ENCODE measurements at places on chromosomes 1 and 21.

GRCh38 chr1:198606020-198606438, 32.8 kb upstream of the PTPRC start:
- no peak for DNase-seq

GRCh38 chr1:217867446-217867995, 236.4 kb downstream of the SPATA17 start:
- DNase-seq = no peak

GRCh38 chr21:44881198-44881872, 7.8 kb upstream of the PTTG1IP start:
- no peak for DNase-seq

DNA sequence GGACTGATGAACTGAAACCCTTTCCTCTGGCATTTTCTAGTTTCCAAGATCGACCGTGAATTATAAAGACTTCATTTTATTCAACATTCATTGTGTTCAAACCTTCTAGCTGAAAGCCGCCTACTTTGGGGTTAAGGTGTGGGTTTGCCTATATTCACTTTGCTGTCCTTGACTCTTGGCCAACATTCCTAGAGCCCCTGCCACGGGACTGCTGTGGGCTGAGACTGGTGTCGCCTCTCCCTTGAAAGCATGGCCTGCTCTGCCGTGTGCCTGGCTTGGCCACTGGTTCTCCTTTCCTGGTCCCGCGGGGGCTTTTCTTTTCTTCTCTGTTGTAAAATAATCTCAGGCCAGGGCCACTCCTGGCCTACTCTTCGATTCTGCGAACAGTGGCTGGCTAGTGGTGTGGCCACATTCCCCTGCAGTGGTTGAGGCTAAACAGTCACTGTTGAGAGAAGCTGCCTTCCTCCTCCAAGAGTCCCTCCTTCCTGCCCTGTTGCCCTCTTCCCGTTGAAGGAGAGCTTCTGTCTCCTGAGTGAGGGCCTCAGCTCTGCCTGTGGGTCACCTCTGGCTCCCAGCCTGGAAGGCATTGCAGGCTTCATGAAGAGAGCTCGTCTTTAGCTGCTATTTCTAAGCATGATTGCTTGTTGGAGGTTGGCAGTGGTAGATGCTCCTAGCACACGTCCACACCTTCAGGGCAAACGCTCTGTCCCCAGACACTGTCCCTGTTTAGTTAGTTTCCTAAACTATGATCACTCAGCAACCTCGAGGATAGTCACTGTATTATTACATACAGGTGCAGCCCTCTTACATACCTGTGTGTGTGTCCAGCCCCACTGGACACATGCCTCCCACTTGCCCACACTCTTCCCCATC, 80.5 kb downstream of the GALNT2 start:
- DNase-seq = no peak

DNA sequence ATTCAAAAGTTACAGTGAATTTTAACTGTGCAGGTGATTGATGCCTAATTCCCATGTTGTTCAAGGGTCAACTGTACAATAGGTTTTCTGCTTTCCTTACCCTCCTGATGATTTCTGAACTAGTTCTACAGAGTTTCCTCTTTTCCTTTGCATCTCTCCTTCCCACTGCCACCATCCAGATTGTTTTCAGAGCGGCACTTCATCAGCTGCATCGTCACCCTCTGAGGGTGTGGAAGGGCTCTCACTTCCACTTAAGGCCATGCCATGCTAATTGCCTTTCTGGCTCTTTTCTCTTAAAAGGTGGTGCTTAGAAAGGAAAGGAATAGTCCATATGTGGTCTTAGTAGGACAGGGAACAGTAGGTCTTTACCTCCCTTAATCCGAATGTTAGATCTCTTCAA, 39.1 kb downstream of the DISC1 start:
- DNase-seq = no peak

DNA sequence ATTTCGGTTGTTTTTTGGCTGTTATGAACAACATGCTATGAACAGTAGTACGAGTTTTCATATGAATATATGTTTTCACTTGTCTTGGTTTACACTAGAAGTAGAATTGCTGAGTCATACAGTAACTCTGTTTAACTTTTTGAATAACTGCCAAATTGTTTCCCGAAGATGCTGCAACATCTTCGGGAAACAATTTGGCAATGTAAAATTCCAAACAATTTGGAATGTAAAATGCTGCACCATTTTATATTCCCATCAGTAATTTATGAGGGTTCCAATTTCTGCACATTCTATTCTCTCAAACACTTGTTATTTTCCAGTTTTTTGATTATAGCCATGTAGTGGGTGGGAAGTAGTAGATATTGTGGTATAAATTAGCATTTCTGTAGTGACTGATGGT, 11.6 kb downstream of the PCBP3 start:
- no peak for DNase-seq

- DNase-seq = no peak
These were observed 281.5 kb downstream of the PLPP3 start for GRCh38 chr1:56297904-56298303.

DNA sequence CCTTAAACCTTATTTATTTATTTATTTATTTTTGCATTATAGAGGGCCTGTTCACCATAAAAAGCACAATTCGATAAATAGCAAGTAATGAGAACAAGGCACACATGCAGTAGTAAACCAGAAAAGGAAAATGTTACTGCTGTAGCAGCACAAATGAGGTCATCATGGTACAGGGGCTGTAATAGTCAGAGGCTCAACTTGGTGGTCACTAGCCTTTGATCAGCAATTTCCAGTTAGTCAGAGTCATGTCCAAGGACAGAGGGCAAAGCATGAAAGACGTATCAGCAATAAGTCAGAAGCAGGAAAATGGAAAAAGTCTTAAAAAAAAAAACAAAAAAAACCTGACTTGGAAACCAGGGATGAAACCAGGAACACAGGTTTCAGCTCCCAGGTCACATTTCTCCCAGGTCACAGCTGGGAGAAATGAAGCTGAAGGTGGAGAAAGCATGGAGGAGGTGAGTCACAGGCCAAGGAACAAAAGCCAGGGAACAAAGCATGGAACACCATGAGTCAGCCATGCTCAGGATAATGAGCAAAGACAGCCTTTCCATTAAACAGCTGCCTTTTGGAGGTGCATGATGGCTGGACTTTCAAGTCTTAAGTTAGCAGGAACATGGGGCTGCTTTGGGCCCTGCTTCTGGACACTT, 556.3 kb downstream of the LTN1 start:
- DNase-seq = no peak

GRCh38 chr1:169027607-169028320, 78.7 kb upstream of the ATP1B1 start:
- no peak for DNase-seq

- peak; percentile 25 for DNase-seq
These were observed 107.9 kb downstream of the LMO4 start for GRCh38 chr1:87436534-87436933.
